ENCODE measurements at places on chromosomes 7 and 10. TPM values are rescaled to one million over a fixed set of nuclear protein-coding genes. Genes with fewer than 3 reads are reported as not detected.

The NUDT1 gene
- 63.9 TPM for total RNA-seq

The RALA gene
- 36.8 TPM for total RNA-seq

DNA sequence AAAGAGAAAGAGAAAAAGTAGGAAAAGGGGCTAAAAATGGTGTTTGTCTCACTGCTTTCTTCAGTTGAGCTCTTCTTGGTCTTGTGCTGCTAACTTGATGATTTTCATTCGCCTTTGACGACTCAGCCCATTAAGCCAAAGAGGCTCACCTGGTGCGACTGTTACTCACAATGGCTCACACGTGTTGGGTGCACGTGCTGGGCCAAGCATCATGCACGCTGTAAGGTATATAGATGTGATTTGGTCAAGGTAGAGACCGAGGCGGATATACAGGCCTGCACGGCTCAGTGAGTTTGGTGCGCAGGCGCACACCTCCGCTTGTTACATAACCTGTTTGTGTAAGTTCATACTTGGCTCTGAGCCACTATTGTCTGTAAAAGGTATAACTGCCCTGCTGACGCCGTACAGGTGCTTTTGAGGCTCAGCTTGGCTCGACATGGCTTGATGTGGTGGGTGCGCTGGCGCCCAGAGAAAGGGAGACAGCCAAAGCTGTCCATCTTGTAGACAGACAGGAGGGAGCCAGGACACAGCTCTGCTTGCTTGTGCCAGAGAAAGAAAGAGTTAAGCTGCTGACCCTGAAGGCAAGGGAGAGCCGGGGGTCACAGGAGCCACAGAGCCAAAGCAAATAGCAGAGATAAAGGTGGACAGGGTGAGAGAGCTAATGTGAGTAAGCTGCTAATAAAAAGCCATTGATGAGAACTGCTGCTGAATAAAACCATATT, 33.6 kb downstream of the ANKRD16 start:
- H3K27me3 ChIP-seq = no peaks in the 10 kb centered on the region
- H3K4me1 ChIP-seq = peaks cover 5% of the 10 kb centered on the region
- H3K36me3 ChIP-seq = no peaks in the 10 kb centered on the region
- H3K4me3 ChIP-seq = no peak overlapping the region
- no peak overlapping the region for H3K27ac ChIP-seq

The SEPTIN14 gene
- not detected for total RNA-seq

DNA sequence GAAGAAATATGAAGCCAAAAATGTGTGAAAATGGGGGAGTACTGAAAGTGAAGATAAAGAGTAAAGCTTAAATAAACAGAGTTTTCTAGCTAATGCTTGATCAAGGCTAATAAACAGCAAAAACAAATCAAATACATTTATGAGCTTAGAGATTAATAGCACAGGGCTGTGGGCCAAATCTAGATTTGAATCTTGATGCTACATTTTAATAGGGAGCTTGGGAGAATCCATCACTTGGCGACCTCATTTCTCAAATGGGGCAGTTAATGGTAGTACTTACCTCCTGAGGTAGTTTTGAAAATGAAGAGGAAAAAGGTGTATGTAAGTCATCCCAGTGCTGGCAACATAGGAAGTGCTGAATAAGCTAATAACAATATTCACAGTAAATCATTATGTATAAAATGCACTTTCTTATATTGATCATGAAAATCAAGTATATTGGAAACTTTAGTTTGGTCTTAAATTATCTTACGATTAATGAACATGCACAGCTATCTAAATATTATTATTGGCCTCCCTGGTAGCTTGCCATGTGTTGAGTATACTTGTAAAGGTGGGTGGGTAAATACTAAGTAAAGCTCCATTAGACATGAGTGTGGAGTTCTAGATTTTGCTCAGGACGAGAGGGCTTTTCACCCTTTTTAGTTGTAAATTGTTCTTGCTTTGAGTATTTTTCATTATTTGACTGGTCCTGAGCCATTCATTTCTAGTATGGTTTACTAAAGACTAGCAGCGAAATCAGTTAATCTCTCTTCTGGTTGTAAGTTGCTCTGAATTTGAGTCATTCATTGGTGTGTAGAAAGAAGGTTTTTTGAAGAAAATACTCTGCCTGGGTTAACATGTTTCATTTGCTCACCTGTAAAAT, 5.1 kb downstream of the BICC1 start:
- H3K36me3 ChIP-seq = no peaks in the 10 kb centered on the region
- H3K27me3 ChIP-seq = no peaks in the 10 kb centered on the region
- DNase-seq = no peak
- no peak overlapping the region for H3K4me3 ChIP-seq
- H3K27ac ChIP-seq = no peak overlapping the region
- no peaks in the 10 kb centered on the region for H3K4me1 ChIP-seq

- H3K4me3 ChIP-seq = no peak overlapping the region
- no peaks in the 10 kb centered on the region for H3K27me3 ChIP-seq
- H3K36me3 ChIP-seq = no peaks in the 10 kb centered on the region
- no peak overlapping the region for H3K27ac ChIP-seq
- DNase-seq = no peak
Observed at GRCh38 chr7:149716007-149716931, 57.1 kb downstream of the ZNF467 start.

- DNase-seq = no peak
- no peak overlapping the region for H3K4me3 ChIP-seq
- H3K4me1 ChIP-seq = peaks cover 56% of the 10 kb centered on the region
- H3K36me3 ChIP-seq = no peaks in the 10 kb centered on the region
- no peak overlapping the region for H3K27ac ChIP-seq
- H3K27me3 ChIP-seq = 0 out of 2 replicates have a peak, but pooled peaks cover 7% of the 10 kb centered on the region
Observed at GRCh38 chr7:155863721-155864151, 51.5 kb upstream of the SHH start.

DNA sequence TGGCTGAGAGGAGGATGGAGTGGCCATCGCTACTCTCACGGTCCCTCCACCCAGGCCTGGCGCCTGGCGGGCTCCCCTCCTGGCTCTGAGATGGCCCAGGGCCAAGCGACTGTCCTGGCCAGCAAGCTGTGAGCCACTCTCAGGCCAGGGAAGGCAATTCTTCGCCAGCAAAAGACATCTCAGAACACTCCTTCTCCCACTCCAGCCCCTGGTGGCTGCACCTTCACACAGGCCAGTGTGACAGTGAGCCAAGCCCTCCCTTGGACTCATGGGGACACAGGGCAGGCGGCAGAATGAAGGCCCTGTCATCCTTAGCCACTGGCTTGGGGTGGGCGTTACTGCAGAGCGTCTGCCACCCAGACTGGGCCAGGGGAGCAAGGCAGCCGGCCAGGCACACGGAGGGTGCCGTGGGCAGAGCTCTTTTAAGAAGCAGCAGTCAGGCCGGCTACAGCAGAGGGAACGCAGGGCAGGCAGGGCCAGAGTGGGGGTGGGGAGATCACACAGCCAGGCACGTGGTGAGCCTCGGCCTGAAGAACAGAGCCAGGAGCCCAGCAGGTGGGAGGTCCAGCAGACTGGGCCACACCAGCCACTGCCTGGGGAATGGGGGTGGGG, 14.4 kb downstream of the STK32C start:
- H3K27ac ChIP-seq = no peak overlapping the region
- no peaks in the 10 kb centered on the region for H3K4me1 ChIP-seq
- no peaks in the 10 kb centered on the region for H3K36me3 ChIP-seq

The MYH16 gene
- total RNA-seq = 11.7 TPM

DNA sequence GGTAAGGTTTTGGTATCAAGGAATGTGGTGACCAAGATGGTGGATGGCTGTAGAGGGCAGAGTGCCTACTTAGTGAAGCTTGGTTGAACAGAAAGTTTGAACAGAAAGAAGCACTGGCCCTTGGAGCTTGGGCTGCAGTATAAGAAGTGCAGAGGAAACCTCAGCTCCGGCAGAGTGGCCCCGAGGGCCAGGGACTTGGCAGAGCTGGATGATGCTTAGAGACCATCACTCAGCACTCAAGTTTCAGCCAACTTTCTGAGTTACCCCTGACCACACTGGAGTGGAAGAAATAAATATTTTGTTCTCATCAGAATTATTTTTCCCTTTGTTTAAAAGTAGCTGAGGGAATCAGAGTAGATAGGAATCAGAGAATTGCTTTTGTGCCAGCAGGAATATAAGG, 336.7 kb downstream of the C7orf25 start:
- H3K36me3 ChIP-seq = no peaks in the 10 kb centered on the region
- H3K27ac ChIP-seq = no peak overlapping the region
- no peak for DNase-seq
- H3K4me3 ChIP-seq = no peak overlapping the region

DNA sequence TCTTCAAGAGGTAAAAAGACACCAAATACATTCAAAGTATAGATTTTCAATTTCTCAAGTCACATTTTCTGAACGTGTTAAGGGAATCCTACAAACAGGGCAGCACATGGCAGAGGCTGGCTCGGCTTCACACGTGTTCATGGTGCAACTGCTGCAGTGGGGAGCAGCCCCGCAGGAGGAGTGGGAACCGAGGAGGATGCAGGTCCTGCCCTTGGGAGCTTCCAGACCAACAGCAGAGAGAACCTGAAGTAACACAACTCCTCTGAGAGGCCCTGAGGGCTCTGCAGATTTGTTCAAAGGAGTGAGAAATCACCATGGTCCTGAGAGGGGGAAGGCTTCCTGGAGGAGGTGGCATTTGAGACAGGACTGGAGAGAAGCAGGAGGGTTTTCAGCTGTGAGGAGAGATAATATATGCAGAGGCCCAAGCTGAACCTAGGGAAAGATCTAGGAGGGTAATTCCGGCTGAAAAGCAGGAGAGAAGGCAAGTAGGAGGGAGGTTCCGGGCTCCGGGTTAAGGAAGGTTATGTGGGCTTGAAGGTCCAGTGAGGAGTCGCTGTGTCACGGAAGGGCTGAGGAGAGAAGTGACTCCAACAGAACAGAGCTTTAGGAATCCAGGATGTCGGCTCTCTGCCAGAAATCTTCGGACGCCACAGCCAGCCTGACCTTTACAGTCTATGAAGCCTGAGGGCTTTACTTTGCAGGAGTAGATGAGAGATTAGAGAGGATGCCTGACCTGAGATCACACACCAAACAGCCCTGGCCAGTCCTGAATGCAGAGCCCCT, 77.5 kb downstream of the GPR26 start:
- no peak overlapping the region for H3K27ac ChIP-seq
- peak; percentile 29 for DNase-seq
- H3K4me3 ChIP-seq = no peak overlapping the region
- no peaks in the 10 kb centered on the region for H3K36me3 ChIP-seq

GRCh38 chr7:96287559-96287958, 34.3 kb downstream of the SLC25A13 start:
- H3K27me3 ChIP-seq = no peaks in the 10 kb centered on the region
- no peaks in the 10 kb centered on the region for H3K4me1 ChIP-seq
- no peak overlapping the region for H3K4me3 ChIP-seq
- DNase-seq = no peak

DNA sequence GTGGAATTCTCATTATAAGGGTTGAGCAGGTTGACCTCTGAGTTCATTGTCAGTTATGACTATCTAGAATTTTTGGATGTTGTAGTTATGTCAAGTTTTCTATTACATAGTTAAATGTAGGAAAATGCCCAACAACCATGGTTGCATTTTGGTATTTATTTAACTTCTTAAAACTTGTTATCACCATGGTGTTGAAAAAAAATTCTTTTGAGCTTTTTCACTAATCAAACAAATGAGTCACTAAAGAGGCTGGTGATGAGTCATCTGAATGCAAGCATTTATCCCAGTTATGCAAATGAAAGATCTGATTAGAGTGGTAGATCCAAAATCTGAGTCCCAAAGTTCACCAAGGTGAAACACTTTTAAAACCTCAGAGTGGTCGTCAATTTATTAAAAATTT, 624.7 kb upstream of the IGFBP3 start:
- DNase-seq = peak; percentile 96
- no peaks in the 10 kb centered on the region for H3K27me3 ChIP-seq
- H3K4me3 ChIP-seq = 0 out of 2 replicates have a peak overlapping the region, but pooled peaks have one; percentile 1
- H3K27ac ChIP-seq = peak overlapping the region; percentile 67
- H3K36me3 ChIP-seq = no peaks in the 10 kb centered on the region

The MUC12 gene
- total RNA-seq = 3.8 TPM

- H3K4me1 ChIP-seq = no peaks in the 10 kb centered on the region
- no peaks in the 10 kb centered on the region for H3K27me3 ChIP-seq
- H3K4me3 ChIP-seq = no peak overlapping the region
- H3K36me3 ChIP-seq = 0 out of 2 replicates have a peak, but pooled peaks cover 7% of the 10 kb centered on the region
- no peak overlapping the region for H3K27ac ChIP-seq
- DNase-seq = no peak
Observed at GRCh38 chr7:24690251-24690650, 67.0 kb downstream of the GSDME start.

- H3K27ac ChIP-seq = no peak overlapping the region
- H3K27me3 ChIP-seq = no peaks in the 10 kb centered on the region
- no peak overlapping the region for H3K4me3 ChIP-seq
- DNase-seq = no peak
- H3K4me1 ChIP-seq = no peaks in the 10 kb centered on the region
- no peaks in the 10 kb centered on the region for H3K36me3 ChIP-seq
Observed at GRCh38 chr7:105426606-105427146, 38.0 kb upstream of the SRPK2 start.

GRCh38 chr10:78392197-78392596, 358.5 kb downstream of the RPS24 start:
- no peaks in the 10 kb centered on the region for H3K4me1 ChIP-seq
- no peaks in the 10 kb centered on the region for H3K36me3 ChIP-seq
- H3K4me3 ChIP-seq = no peak overlapping the region

- no peaks in the 10 kb centered on the region for H3K27me3 ChIP-seq
- H3K27ac ChIP-seq = no peak overlapping the region
- H3K4me3 ChIP-seq = no peak overlapping the region
- H3K36me3 ChIP-seq = no peaks in the 10 kb centered on the region
- 0 out of 2 replicates have a peak, but pooled peaks cover 6% of the 10 kb centered on the region for H3K4me1 ChIP-seq
- no peak for DNase-seq
Observed at GRCh38 chr10:24908793-24909423, 43.5 kb downstream of the PRTFDC1 start.

- no peaks in the 10 kb centered on the region for H3K36me3 ChIP-seq
- H3K4me1 ChIP-seq = no peaks in the 10 kb centered on the region
- H3K4me3 ChIP-seq = no peak overlapping the region
- H3K27ac ChIP-seq = no peak overlapping the region
- no peak for DNase-seq
Observed at GRCh38 chr7:42805601-42806000, 106.3 kb downstream of the C7orf25 start.

The MYO3A gene
- total RNA-seq = not detected

The NPFFR1 gene
- total RNA-seq = 0.05 TPM

GRCh38 chr7:65509368-65510186, 135.9 kb downstream of the ZNF92 start:
- H3K27ac ChIP-seq = no peak overlapping the region
- no peak for DNase-seq
- H3K4me1 ChIP-seq = no peaks in the 10 kb centered on the region
- H3K36me3 ChIP-seq = no peaks in the 10 kb centered on the region
- H3K4me3 ChIP-seq = no peak overlapping the region
- peaks cover 4% of the 10 kb centered on the region for H3K27me3 ChIP-seq

- DNase-seq = no peak
- H3K36me3 ChIP-seq = no peaks in the 10 kb centered on the region
- H3K4me3 ChIP-seq = no peak overlapping the region
Observed at GRCh38 chr7:130277763-130278643, 11.3 kb downstream of the CPA2 start.

The EXOC4 gene
- 88.5 TPM for total RNA-seq

GRCh38 chr7:518630-519483, 789 bp downstream of the PDGFA start:
- no peaks in the 10 kb centered on the region for H3K27me3 ChIP-seq
- peaks cover 10% of the 10 kb centered on the region for H3K4me1 ChIP-seq
- H3K4me3 ChIP-seq = peak overlapping the region; percentile 95
